GDM1 (cell line): ENCODE measurements at places on chromosomes 2 and 18.

DNA sequence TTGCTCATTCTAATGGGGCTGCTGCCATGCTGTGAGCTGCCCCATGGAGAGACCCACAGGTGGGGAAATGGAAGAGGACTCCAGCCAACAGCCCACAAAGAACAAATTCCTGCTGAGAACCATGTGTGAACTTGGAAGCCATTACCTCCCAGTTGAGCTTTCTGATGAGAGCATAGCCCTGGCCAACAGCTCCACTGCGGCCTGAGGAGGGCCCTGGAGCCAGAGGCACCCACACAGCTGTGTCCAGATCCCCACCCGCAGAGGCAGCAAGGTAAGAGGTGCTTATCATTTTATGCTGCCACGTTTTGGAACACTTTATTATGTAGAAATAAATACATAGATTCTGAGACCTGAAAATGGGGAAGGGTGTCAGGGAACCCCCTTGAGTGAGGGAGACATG lies 44.2 kb upstream of the OTOS start:
- DNase-seq, result no peak

DNA sequence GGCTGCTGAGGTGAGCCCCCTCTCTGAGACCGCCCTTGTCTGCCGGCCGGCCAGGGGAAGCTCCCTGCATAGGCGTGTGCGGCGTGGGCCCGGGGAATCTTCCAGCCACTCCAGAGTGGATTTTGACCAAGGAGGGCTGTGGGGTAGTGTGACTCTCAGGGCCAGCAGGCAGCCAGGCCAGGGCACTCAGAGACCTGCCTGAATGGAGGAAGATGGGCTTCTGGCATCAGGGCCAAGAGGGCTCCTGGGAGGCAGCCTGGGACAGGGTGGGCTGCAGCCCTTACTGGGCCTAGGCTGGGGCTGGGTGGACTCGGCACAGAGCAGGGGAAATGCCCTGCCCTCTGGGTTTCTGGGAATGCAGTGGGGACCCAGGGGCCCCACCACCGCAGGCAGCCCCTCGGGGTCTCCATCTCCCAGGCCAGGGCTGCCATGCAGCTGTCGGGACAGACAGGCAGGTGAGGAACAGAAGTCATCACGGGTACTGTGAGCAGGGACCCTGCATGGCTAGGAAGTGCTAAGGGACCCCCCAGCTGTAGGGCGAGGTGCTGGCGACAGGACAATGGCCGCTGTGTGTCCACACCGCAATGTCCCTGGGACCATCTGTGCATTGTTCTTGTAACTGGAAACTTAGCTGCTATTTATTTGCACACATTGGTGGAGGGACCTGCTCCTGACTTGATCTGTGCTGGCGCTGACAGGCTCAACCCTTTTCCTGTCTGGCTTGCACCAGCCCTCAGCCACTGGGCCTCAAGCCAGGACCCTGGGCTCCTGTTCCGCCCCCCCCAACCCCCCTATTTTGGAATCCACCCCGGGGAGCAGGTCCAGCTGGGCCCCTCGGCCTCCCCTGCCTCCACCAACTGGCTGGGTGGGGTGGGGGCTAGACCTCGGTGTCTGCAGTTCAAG lies 4.1 kb downstream of the PDCD1 start:
- DNase-seq, result no peak

DNA sequence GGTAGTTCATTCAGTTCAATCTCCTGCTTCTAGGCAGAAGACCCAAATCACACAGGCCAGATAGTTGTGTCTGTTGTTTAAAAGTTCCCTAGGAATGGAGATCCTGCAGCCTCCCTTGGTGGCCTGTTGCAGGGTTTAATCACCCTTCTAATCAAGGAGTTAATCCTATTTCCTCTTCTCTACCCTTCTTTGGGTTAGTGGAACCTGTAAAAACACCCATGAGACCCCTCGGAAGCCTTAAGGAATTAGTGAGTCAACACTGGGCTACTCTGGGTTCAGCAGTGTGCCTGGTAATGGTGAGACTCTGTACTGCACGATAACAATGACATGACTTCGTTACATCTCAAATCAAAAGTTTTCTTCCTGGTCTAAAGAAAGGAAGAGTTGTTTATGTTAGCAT lies 217.6 kb upstream of the NRP2 start:
- no peak for DNase-seq

GRCh38 chr18:26133652-26134051 lies at the start of gene PSMA8:
Gene PSMA8 (plus strand): TSS chr18:26133869. CDS start chr18:26133966, 97 bp downstream.
- DNase-seq, result peak; percentile 73

GRCh38 chr18:9762526-9762925 lies 54.4 kb downstream of the RAB31 start:
- DNase-seq, result no peak

- no peak for DNase-seq
These were observed 133.5 kb upstream of the UBE2E3 start for GRCh38 chr2:180846756-180847472.

GRCh38 chr2:239253701-239254436 lies 147.0 kb downstream of the HDAC4 start:
- DNase-seq, result no peak

- no peak for DNase-seq
These were observed 540.6 kb downstream of the STK39 start for GRCh38 chr2:167706800-167707199.

GRCh38 chr18:62526098-62527025 lies 3.5 kb downstream of the ZCCHC2 start:
- DNase-seq, result peak; percentile 79

- no peak for DNase-seq
These were observed 188.4 kb downstream of the TFCP2L1 start for GRCh38 chr2:121096611-121097010.

DNA sequence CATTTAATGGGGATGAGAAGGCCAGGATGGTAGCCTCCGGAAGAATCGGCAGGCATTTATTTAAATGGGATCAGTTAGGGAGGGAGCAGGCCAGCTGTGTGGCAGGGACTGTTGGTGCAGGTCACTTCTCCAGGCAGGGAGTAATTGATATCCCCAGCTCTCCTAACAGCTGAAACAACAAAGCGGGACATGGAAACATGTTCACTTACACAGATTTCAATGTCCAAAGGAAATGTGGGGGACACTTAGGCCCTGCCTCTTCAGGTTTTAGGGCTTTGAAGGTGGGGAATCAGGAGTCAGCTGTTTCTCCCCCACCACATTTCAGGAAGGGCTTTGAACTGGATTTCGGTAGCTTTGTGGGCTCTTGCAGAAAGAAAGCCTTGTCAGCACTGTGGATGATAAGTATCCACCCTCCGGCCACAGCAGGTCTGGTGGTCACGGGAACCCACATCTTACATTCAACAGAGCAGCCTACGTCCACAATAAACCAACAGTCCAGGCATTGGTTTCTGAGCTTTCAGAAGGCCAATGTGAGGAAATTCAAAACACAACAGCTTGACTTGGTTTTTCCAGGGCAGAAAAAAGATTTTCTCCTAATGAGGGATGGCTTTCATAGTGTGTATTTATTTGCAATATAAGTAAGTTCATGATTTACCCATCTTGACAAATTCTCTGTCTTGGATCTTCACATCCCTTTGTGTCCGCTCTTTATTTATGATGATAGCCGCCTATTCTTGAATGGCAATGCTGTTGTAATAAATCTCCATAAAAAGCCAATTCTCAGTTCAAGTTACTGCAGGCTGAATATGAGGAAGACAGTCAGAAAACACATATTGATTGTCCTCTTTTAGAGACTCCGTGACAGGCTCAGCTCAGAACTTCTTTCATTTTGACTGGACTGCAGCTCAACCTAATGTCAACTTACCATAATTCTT lies 96.6 kb upstream of the NRP2 start:
- DNase-seq, result no peak

DNA sequence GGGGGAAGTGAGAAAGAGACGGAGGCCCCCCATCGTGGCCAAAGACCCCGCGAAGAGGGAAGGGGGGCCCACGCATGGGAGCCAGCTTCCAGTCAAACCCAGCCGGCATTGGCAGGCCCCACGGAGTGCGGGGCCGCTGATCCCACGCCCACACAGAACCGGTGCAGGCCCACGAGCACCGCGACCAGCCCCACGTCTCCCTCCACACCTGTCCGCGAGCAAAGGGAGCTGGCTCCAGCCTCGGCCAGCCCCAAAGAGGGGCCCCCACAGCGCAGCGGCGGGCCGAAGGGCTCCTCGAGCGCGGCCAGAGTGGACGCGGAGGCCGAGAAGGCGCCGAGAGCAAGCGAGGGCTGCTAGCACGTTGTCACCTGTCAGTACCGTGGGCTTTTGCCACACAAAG lies 125.0 kb upstream of the TWIST2 start:
- DNase-seq, result no peak

GRCh38 chr18:48833701-48834412 lies 116.9 kb downstream of the SMAD7 start:
- DNase-seq, result no peak

GRCh38 chr2:186181625-186182024 lies 304.4 kb upstream of the ZC3H15 start:
- DNase-seq, result no peak

DNA sequence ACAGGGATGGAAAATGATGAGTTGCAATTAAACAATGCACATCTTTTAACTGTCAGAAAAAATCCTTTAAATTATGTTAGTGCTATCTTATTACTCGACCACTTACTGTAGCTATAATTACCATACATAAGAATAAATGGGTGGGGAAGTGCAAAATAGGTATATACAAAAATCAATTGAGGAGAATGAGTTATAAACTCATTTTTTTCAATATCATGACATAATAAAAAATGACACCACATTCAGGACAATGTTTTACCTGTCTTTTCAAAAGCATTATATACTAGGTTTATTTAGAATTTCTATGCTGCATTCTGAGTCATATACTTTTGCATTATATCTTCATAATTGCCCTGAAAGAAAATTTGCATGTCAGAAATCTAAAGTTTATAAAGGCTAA lies 1533.6 kb downstream of the LRP1B start:
- DNase-seq, result no peak

DNA sequence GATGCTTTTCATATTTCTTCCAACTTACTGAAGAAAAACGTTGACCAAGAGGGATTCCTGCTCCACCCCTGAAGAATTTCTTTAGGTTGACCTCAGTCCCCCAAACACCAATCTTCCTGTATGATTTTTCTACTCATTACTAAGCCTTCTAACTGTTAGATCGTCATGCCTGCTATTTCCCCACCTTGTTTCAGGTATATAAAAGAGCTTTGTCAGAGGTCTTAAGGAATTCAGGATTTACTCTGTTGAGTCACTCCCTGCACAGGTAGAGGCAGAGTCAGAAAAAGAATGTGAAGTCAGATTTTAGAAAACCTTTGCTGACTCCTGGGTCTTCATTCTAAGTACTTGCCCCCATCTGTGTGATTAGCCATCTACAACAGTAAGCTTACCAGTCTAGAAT lies 83.8 kb upstream of the NOSTRIN start:
- no peak for DNase-seq

GRCh38 chr2:230706966-230707365 lies 5.7 kb upstream of the CAB39 start:
- no peak for DNase-seq

GRCh38 chr2:73896362-73897239 lies 3.8 kb downstream of the ACTG2 start:
- peak; percentile 29 for DNase-seq

DNA sequence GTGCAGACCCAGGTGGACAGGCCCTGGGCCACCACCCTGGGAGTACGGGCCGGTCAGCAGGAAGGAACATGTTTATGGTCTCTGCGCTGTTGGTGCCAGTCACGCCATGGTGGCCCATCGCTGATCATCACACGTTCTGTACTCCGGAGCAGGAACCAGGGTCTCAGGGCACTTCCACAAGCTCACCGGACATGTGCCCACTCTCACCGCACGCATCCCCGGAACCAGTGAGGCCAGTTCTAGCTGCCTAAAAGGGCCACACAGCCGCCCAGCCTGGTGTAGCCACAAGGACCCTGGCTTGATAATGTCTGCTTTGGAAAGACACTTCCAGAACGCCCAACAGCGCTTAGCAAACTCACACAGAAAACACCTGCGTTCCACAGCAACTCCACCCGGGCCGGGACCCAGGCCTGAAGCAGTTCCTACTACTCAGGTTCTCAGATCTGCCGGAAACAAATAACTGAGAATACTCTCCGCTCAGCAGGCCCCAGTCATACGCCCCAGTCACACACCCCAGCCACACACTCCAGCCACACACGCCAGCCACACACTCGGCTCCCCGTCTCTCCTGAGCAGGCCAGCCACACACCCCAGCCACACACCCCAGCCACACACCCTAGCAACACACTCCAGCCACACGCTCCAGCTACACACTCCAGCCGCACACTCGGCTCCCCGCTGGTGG lies 123.3 kb downstream of the HDAC4 start:
- no peak for DNase-seq

DNA sequence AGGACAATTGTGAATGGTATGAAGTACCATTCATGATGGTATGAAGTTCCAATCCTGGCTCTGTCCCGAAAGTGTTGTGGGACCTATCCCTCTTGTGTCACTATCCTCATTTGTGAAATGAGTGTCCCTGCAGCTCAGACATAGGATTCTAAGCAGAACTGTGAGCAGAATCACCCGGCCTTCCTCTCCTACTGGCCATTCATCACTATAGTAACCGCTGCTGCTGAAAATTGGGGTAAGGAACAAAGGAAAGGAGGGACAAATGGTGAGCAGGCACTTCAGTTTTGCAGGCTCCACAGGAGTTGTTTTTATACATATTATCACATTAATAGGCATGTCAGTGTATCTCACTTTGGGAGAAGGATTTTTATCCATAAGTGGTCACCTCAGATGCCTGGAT lies 27.4 kb downstream of the SMYD1 start:
- no peak for DNase-seq

GRCh38 chr18:65091744-65092329 lies 659.0 kb upstream of the CDH7 start:
- DNase-seq, result peak; percentile 20

DNA sequence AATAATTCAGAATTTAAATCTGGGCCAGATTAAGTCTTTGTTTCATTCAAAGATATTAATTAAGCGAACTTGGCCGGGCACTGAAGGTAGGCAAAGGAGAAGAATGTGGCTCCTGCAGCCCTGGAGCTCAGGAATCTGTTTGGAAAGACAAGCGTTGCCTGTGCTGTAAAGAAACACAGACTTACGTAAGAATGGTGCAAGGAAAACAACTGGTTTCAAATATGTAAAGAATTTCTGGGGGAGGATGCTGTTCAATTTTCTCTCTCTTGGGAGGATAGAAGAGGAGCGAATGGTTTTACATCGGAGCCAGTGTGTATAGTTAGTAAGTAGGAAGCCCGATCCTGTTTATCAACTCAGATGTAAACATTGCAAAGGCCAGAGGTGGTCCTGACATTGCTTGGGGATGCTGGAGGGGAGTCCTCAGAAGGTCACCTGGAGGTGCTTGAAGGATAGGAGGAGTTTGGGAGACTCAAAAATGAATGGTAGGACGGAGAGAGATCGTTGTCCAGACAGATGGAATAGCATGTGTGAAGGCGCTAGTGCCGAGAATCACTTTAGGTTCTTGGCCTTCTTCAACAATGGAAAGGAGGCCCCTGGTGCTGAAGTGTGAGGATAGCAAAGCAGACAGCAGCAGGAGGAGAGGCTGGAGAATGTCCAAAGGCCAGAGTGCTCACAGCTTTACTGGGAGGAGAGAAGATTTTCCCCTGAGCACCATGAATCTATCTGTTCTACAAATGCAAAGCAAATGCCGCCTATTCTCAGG lies 456.1 kb downstream of the LPIN1 start:
- no peak for DNase-seq

- DNase-seq, result no peak
These were observed 460.8 kb downstream of the RNF144A start for GRCh38 chr2:7377916-7378569.
